Retinal pigment epithelial cell (primary cell): ENCODE measurements at places on chromosomes 7 and 10.

DNA sequence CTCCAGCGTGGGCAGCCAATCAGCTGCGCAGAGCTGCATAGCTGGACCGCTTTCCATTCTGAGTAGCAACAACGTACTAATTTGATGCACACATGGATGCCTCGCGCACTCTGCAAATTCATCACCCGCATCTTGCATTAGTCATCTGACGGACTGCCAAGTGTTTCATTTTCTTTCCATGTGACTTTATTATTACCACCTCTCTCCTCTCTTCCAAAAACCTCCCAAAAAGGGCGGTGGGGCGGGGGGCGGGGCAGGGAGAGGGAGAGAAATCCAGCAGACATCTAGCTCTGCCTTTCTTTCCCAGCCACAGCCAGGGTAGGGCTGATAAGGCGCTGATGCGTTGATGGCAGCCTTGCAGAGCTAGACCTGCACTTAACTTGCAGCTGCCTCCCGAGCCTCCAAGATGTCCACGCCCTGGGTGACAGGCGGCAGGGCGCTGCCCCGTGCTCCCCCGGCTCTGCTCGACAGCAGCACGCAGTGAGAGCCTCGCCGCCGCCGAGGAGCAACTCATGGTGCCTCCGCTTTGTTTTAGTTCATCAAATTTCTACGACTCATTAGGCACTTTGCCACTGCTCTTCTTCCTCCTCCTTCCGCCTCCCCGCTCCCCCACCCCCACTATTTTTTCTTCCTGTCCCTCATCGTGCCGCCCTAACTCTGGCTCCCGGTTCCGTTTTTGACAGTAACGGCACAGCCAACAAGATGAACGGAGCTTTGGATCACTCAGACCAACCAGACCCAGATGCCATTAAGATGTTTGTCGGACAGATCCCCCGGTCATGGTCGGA is 147.3 kb downstream of the CELF2 start:
- peak; percentile 79 for DNase-seq

- DNase-seq = no peak
Observed at GRCh38 chr7:100483090-100483721, 521 bp upstream of the NYAP1 start.

DNA sequence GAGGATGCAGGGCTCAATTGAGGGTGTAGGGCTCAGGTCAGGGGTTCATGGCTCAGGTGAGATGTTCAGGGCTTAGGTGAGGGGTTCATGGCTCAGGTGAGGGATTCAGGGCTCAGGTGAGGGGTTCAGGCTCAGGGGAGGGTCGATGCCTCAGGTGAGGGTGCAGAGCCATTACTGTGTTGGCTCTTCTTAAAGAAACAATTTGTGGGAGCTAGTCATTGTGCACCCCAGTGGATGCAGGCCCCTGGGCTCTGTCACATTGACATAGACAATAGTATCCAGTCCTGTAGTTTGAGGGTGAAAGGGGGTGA is 86.7 kb downstream of the ADCY1 start:
- DNase-seq = no peak

DNA sequence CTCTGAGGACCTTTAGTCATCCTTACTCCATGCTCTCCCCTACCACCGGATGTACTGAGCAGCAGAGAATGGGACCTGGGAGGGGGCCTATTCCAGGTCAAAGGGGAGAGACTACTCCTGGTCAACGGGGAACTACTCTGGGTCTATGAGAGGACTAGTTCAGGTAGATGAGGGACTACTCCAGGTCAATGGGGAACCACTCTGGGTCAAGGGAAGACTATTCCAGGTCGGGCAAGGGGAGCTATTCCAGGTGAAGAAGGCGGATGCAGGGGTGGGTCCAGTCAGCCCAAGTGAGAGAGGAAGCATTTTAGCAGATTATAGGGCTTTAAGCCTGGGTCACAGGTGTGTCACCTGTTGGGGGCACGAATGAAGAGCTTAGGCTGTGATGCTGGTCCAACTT is 35.4 kb downstream of the CCM2 start:
- DNase-seq = no peak

DNA sequence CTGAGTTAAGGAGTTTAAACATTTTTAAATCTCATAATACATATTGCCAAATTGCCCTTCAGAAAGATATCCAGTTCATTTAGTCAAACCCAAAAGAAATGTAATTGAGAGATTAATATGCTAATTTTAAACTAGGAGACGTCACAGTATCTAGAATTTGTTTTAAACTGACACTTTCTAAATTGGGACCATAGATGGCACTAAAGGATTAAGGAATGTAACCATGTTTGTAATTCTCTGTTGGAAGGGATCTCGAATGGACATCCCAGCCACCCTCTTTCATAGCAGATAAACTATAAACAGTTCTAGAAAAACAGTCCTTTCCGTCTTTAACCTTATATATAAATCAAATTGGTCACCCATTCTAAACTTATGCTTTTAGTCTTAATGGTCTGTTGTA is 30.0 kb upstream of the SAMD9L start:
- DNase-seq = no peak

DNA sequence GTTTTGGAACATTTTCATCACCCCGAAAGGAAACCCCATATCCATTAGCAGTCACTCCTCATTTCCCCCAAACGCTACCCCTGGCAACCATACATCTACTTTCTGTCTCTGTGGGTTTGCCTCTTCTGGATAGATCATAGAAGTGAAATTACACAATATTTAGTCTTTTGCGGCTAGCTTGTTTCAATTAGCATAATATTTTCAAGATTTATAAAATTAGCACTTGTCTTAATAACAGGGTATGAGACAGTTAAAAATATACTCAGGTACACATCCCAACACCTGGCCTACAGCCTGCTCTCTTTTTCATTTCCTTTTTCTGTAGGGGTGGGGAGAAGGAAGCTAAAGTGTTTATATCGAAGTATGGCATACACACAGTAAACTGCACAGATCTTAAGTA is 81.4 kb upstream of the LRGUK start:
- no peak for DNase-seq

DNA sequence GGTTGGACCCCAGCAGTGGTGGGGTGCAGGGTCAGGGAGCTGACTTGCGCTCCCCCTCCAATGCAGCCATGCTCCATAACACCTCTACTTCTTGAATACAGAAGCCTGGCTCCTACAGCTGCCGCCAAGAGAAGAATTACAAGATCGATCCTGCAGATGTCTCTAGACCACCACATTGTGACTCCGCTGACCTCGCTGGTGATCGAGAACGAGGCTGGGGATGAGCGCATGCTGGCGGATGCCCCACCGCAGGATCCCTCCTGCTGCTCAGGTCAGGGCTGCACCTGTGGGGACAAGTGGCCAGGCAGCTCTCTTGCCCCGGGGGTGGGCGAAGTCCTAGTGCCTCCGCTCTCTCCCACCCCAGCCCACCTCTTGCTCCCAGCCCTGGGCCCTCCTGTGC is 31.7 kb downstream of the ITIH2 start:
- DNase-seq = no peak

DNA sequence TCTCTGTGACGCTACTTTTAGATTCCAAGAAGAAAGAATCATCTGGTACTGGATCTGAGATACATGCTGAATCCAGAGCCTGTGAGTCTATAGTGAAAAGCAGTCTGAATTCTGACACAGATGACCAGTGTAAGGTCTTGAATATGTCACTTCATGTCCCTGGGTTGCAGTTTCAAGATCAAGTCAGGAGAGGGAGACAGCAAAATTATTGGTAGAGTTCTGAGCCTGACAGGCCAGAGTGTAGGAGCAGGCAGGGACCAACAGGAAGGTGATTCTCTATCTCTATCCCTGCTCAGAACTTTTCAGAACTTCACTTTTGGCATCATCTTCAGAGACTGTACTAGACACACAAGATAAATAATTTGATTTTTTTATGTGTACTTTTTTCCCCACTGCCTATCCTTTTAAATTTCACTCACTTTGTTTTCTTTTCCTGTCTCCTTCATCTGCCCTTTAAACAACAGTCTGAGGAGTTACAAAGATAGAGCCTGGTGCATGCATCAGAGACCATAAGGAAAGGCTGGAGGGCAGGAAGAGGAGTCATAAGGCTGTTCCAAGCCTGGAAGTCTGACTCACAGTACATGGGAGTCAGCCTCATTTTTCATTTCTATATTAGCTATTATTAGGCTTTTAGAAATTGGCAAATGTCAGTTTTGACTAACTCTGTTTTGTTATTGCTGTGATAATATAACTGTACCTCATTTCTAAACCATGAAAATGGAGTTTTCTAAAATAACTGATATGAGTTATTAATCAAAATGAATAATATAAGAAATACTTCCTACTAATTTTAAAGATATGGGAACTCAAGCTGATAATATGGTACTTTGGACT is 120.2 kb upstream of the TMEM229A start:
- DNase-seq = no peak

DNA sequence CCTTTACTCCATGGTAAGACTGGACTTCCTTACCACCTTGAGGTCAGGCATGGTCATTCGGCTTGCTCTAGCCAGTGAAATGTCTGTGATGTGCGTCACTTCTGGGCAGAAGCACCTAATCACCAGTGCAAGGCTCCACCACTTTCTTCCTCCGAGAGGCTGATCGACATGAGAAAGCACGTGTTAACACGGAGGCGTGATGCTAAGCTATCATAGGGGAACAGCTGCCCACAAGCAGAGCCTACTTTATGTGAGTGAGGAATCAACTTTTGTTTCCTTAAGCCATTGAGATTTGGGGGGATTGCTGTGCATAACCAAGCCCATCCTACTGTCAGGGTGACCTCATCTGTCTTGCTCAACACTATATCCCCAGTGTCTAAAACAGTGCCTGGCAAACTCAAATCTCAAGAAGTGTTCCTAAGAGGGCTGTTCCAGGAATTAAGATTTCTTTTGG is 23.1 kb upstream of the SAR1A start:
- no peak for DNase-seq

- DNase-seq = no peak
Observed at GRCh38 chr10:11715815-11716494, 26.2 kb upstream of the ECHDC3 start.

GRCh38 chr7:151398446-151399304 is 11.2 kb downstream of the WDR86 start:
- DNase-seq = no peak

- no peak for DNase-seq
Observed at GRCh38 chr10:130741901-130742855, 569.3 kb downstream of the TCERG1L start.

DNA sequence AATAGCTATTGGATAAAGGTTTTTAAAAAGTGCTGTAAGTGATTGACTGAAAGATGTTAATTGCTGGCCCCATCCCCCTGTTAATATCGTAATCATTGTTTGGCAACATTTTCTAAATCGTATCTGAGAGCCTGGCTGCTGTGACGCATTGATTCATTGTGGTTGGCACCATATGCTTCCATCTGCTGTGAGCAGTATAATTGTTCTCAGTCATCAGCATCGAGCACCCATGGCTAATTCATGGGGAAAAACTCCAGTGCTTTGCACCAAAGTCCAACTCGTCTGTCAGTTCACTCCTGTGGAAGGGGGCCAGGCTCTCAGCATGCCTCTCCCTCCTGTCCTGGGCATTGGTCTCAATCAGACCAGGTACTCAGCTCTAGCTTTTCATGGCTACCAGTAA is 205.2 kb downstream of the STK31 start:
- no peak for DNase-seq

DNA sequence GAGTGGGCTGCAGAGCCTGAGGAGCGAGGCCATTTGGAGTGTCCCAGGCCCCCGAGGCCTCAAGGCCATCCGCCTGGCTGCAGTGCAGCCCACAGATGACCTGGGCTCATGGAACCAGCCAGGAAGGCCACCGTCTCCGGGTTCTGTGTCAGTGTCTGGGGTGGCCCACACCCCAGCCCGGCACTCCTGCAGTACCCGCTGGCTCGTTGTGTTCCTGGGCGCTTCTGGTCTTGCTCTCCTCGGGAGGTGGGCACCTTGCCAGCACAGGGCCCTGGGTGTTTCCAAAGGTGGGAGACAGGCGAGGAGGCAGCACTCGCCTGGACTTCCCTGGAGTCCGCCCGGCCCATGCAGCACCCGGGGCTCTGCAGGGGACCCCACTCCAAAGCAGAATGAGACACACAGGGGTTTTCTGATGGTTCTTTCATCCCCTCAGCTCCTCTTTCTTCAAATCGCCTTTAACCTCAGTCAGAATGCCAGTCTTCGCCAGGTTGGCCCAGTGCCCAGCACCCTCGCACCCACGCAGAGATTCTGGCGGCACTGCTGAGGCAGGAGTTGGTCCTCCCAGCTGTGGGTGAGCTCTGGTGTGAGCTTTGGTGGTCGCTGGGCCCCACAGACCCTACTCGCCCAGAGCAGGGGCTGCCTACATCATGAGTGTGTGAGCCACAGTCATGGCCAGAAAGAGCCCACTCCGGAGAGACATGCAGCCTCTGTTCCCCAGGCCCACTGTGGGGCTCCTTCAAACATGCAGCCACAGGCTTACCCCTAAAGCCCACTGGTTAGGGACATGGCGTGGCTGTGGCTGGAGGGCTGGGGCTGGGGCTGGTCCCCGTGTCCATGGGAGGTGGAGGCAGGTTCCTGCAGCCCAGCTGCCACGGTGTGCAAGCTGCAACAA is 155.7 kb downstream of the EBF3 start:
- no peak for DNase-seq

DNA sequence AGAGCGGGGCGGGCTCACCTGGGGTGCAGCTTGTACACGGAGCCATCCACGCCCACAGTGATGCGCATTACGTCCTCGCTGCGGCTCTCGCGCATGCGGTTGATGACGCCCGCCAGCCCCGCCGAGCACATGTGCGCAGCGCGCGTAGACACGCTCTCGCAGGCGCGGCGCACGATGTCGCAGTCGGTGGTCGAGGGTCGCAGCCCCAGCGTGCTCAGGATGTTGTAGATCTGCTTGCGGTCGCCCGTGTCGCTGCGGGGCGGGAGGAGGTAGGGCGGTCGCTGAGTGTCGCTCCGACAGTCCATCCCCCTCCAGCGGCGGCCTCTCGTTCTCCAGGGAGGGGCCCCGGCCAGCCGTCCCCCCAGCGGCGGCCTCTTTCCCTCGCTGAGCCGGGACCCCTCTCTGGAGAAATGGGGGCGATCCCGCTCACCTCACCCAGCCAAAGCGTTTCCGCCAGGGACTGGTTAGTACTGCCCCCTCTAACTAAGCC is 4.4 kb upstream of the MYL7 start:
- DNase-seq = no peak

DNA sequence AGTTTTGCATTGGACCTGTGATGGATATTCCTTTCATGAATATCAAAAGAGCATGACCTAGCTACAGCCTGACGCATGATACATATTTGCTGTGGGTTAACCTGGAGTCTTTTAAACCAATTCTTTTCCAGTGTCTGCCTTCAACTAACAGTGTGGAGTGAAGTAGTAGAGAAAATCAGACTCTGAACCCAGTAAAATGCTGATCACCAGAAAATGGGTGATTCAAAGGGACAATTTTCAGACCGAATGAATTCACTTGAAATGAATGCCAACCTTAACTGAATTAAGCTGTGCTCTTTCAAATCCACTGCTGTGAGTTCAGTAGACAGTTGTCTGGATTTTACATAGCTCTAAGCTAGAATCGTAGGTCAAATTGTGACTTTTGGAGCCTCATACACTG is 123.0 kb downstream of the CDK14 start:
- no peak for DNase-seq

DNA sequence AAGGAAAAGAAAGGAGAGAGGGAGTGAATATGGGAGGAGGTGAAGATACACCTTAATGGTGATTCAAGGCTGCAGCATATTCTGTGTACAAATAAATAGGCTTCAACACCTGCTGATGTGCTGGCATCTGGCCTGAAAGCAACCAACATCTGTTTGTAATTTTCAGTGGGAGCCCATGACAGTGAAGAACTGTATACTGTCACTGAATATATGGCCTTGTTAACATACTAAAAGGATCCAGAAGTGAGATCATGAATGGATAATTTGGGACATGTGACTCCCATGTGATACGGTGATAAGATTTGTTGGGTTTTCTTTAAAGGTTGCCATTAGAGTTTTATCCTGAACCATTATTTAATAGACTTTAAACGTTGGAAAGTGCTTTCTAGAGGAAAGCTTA is 459.3 kb downstream of the CNTNAP2 start:
- DNase-seq = no peak
